Placental pericyte (primary cell): ENCODE measurements at places on chromosomes 7 and 10. TPM values are rescaled to one million over a fixed set of nuclear protein-coding genes. Genes with fewer than 3 reads are reported as not detected.

The GARIN1A gene
- total RNA-seq: 0.88 and 1.0 TPM in 2 replicates

The CNPY1 gene
- total RNA-seq: not detected in 2 replicates

The OSBPL3 gene
- 40.7 and 55.7 TPM in 2 replicates for total RNA-seq

The FAM200A gene
- 3.9 and 5.7 TPM in 2 replicates for total RNA-seq

The DNTT gene
- not detected in 2 replicates for total RNA-seq

The ELMO1 gene
- 0.22 TPM in 1 of 2 replicates, not detected in the other for total RNA-seq

The UCMA gene
- not detected in 2 replicates for total RNA-seq

The SLC26A4 gene
- under 0.01 and 0.72 TPM in 2 replicates for total RNA-seq

The NEUROG3 gene
- not detected in 2 replicates for total RNA-seq

The ABCC2 gene
- total RNA-seq: 0.22 and 1.0 TPM in 2 replicates

The SMURF1 gene
- 28.4 and 64.7 TPM in 2 replicates for total RNA-seq

The MRC1 gene
- total RNA-seq: under 0.01 and 0.43 TPM in 2 replicates

The GIMAP2 gene
- 0.66 and 0.72 TPM in 2 replicates for total RNA-seq

The ATXN7L1 gene
- total RNA-seq: 7.2 and 10.3 TPM in 2 replicates

The FZD1 gene
- total RNA-seq: 4.4 and 20.8 TPM in 2 replicates

The ARPC1A gene
- 209 and 273 TPM in 2 replicates for total RNA-seq

The CALHM3 gene
- not detected in 2 replicates for total RNA-seq

The AEBP1 gene
- 41.8 and 95.6 TPM in 2 replicates for total RNA-seq
